RWPE1 (cell line): ENCODE measurements at places on chromosomes 1 and 21.

GRCh38 chr21:15928196-15928595 is 198.4 kb downstream of the USP25 start:
- no peak for DNase-seq

DNA sequence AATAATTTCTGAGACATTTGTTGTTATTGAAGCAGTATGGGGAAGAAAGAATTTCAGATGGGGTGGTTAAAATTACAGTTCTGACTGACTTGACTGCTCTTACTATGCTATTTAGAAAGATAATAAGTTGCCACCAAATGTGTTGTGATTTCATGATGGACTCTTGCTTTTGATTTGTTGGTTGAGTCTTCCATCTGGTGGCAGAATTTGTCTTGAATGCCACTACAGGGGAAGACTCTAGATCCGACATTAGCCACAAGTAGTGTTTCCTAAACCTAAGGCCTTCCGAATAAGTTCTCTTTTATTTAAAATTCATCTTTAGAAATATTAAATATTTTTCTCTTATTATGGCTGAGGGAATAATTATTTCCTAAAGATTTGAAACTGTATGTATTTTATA is 190.9 kb upstream of the ADGRL4 start:
- DNase-seq: no peak

DNA sequence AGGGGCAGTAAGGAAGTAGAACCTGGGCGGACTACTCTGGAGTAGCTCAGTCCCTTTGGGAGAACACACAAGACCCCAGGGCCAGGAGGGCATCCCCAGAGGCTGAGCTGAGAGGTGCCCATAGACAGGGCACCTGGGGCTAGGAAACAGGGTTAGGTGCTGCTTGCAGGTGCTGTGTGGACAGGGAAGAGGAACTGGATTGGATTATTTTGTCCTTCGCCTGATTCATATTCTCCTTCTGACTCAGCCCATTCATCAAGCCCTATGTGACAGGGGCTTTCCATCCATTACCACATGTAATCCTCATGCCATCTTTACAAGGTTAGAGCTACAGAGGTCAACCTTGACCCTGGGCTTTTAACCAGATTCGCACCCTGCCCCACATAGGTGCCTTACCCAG is 183.9 kb downstream of the C1orf94 start:
- no peak for DNase-seq

- DNase-seq: no peak
These were observed 151.3 kb downstream of the ETS2 start for GRCh38 chr21:38956856-38957571.

- DNase-seq: no peak
These were observed 7.8 kb upstream of the TARS2 start for GRCh38 chr1:150479370-150479769.

GRCh38 chr1:164576291-164577271 is 17.6 kb downstream of the PBX1 start:
- no peak for DNase-seq

GRCh38 chr1:216057063-216057462 is 366.2 kb downstream of the USH2A start:
- no peak for DNase-seq

DNA sequence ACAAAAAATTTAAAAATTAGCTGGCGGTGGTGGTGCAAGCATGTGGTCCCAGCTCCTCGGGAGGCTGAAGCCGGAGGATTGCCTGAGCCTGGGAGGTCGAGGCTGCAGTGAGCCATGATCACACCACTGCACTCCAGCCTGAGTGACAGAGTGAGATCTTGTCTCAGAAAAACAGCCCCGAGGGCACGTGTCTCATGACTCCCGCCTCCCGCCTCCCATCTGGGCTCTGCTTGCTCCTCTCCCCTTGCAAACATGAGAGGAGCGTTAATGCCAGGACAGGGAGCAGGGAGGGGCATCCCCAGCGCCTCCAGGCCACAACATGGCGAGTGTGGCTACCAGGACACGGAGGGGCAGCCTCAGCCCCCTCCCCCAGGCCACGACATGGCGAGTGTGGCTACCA is 28.3 kb downstream of the FAAP20 start:
- DNase-seq: no peak

- DNase-seq: no peak
These were observed 18.7 kb downstream of the AK4 start for GRCh38 chr1:65166572-65167305.

DNA sequence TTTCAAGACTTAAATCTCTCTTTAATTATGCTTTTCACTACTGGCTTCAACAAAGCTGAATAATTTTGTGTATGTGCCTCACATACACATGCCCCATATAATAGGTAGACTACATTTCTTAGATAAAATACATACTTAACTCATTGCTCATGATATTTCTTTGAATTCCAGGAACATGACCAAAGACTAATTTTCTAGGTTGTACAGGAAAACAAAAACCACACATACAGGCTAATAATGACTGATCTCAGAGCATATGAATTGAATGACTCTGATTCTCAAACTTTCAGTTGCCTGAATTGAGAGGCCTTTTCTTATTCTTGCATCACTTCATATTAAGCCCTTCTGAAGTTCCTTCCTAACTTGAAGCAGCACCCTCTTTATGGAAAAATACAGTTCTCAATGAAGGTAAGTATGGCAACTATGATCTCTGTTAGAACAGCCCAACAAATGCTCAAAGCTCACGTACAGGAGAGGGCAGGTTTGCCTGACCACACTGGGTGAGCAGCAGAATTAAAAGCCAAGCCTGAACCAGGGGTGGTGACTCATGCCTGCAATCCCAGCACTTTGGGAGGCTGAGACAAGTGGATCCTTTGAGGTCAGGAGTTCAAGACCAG is 22.6 kb upstream of the UAP1 start:
- peak; percentile 80 for DNase-seq

GRCh38 chr1:173168941-173169340 is 38.2 kb downstream of the TNFSF4 start:
- DNase-seq: no peak

GRCh38 chr1:204733289-204733688 is 47.8 kb upstream of the LRRN2 start:
- DNase-seq: no peak

DNA sequence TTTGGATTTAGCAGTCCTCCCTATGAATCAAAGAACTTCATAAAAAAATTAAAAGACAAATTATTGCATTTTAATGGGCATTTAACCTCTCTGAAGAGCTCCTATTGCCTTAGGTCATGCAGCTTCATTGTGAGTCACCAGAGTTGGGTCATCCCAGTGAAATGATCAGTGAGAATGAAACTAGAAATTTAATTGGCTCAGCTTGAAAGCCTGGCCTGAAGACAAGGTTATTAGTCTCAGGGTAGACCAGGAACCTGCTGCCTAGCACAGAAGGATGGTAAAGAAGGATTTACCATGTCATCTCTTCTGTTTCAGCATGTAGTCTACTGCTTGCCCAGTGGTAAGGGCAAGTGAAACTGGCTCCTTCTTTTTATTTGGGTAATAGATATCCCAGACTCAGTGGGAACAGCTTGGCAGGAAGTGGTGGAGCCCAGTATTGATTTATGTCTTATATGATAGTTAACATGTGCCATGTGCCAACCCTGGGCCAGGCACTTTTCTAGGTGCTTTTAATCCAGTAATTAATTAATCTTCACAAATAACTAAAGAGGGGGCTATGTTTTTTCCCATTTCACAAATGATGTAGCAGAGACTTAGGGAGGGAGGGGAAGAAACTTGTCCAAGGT is 23.6 kb downstream of the LAMC2 start:
- peak; percentile 92 for DNase-seq

- DNase-seq: no peak
These were observed 31.6 kb downstream of the VN1R5 start for GRCh38 chr1:247287460-247287859.

GRCh38 chr1:200619894-200620272 is 668 bp downstream of the KIF14 start:
- DNase-seq: no peak

DNA sequence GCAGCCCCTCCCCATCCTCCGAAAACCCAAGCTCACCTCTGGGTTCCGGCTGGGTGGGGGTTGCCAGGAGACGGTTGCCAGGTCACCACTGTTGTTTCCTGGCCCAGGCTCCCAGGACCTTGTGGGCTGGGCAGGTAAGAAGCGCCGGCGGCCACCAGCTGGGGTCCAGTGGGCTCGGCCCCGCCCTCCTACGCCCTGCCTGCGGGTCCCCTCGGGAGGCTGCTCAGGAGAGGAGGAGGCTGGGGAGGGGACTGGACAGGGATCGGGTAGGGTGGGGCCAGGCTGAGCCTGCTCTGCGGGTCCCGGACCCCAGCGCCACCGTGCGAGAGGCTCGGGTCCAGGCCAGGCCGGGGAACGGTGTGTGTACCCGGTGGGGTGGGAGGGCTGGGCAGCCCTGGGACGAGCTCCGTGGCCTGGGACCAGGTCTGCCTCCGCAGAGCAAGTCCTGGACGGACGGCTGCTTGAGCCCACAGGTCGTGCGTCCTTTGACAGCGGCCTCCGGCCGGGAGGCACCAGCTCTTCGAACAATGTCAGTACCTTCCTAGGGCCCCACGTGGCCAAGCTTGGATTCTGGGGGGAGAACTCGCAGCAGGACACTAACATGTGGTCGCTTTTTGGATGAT is at the start of gene TTLL10:
Gene TTLL10, plus strand, starts transcription at position 88 of the 623 bp plus-strand sequence. CDS start 5,336 bp downstream, outside the sequence.
- no peak for DNase-seq

DNA sequence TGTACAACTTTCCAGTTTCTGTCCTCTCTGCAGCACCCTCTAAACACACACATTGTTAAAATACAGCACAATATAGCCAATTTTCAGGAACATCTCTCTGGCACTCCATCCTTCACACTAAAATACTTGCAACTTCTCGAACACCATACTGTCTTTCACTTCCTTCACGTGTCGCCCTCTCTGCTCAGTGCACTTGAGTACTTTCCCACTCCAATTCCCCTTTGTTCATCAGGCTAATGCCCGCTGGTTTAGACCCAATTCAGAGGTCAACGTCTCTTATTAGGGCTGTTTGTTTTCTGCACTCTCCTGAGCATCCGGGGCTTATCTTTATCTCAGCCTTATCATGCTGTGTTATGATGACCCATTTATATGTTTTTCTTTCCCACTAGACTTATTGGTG is 238.2 kb upstream of the SGIP1 start:
- DNase-seq: no peak

DNA sequence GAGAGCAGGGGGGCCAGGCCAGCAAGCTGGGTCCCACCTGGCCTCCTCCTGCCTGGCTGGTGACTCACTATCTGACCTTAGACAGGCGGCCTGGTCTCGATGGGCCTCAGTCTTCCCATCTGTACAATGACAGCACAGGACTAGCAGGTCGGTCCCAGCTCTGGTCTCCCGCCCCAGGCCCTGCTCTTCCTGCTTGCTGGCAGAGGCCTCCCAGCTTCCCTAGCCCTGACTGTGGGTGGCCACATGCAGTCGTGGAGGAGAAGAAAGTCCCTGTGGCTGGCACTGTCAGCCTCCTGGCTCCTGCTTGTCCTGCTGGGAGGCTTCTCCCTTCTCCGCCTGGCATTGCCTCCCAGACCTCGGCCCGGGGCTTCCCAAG is 817 bp downstream of the EXTL1 start:
- DNase-seq: no peak

DNA sequence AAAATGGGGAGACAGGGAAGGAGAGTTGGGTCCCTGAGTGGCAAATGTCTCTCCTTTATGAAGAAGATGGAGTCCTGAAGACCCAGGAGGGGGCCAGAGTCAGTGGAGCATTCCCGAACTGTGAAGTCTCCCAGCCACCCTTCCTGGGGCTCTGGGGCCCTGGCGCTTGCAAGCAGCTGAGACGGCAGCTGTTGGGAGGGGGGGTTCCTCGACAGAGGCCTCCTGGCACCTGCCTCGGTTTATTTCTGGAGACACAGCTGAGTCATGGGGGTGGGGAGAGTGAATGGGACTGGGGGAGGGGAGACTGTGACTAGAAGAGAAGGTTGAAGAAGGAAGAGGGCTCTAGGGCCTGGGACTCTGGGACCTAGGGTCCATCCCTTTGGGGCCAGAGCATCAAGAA is 14.0 kb downstream of the NES start:
- DNase-seq: no peak

- no peak for DNase-seq
These were observed 30.5 kb downstream of the FBXO2 start for GRCh38 chr1:11623702-11624101.

GRCh38 chr21:34690041-34690792 is 21.4 kb downstream of the CLIC6 start:
- no peak for DNase-seq

DNA sequence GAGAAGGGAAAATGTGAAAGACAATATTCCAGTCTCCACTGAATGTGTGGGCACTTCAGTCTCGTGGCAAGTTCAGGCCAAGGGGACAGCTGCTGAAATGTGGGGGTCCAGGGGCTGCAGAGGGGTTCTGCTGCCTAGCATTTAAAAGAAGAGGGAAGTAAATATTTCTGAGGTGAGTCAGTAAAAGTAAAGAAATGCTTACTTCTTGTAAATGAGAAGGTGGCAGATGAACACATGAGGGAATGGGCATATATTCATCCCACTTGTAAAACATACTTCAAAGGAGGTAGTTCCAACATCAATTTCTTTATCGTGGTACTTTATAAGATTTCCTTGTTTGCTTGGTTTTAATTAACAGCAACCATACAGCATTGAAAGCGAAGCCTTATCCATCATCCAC is 63.1 kb upstream of the HIVEP3 start:
- DNase-seq: no peak

- DNase-seq: no peak
These were observed 37.9 kb downstream of the GNG12 start for GRCh38 chr1:67795179-67795912.

DNA sequence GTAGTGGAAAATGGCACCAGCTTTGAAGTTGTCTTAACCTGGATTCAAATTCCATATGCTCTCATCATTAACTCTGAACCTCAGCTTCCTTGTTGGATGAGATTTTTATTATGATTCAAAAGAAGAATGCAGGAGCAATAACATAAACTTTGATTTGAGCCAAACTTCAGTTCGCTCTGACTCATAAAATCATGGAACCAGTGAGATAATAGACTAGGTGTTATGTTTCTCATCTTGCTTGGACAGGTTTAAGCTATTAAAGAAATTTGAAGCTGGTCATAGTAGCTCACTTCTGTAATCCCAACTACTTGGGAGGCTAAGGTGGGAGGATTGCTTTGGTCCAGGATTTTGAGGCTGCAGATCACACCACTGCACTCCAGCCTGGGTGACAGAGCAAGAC is 172.8 kb downstream of the CLEC20A start:
- DNase-seq: peak; percentile 40

GRCh38 chr1:90779573-90779972 is 62.5 kb upstream of the BARHL2 start:
- DNase-seq: no peak

GRCh38 chr1:159877695-159878444 is 15.4 kb upstream of the VSIG8 start:
- no peak for DNase-seq

- DNase-seq: no peak
These were observed 97.5 kb downstream of the SPATA46 start for GRCh38 chr1:162279136-162279498.
